Karpas-422 (cell line): ENCODE measurements at places on chromosomes 6 and 20. TPM values are rescaled to one million over a fixed set of nuclear protein-coding genes. Genes with fewer than 3 reads are reported as not detected.

GDAP1L1 gene
- total RNA-seq: 0.89 and 0.97 TPM in 2 replicates

ADGRF5 gene
- not detected in 2 replicates for total RNA-seq

PRL gene
- total RNA-seq: not detected in 2 replicates

SLC17A1 gene
- total RNA-seq: not detected in 2 replicates

MMP24 gene
- 0.36 and 0.60 TPM in 2 replicates for total RNA-seq

C6orf58 gene
- total RNA-seq: not detected in 2 replicates

DNA sequence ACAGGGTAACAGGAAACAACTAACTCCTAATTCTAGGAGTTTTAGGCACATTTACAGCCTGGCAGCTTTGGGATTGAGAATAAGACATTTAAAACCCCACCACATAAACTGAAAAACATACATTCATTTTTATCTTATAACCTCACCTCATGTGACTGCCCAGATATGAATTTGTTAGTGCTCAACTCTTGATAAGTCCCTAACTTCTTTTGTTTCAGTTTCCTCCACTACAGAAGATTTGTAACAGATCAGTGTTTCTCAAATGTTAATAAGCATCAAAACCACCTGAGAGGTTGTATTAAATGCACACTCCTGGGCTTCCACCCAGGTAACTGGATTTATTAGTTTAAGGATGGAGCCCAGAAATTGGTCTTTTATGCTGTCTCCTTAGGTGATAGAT, 190.1 kb upstream of the ARID1B start:
- DNase-seq: no peak

DNA sequence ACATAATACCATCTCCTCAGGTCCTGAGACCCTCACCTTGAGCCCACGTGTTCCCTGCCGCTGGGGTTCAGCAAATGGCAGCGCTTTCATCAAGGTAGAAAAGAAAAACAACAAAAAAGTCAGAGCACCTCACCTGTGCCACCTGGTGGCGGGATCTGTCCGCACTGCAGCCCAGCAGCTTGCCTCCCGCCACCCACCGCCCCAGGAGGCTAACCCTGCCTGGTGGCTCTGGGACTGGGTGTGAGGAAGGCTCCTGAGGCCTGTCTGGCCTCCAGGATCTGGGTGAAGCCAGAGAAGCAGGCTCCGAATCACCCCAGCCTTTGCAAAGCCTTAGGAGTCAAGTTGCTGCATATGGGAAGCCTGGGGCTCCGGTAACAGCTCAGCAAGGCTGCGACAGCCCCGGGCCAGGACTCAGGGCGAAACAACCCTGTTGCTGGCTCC, 270.8 kb downstream of the BMP7 start:
- DNase-seq: peak; percentile 78

DNA sequence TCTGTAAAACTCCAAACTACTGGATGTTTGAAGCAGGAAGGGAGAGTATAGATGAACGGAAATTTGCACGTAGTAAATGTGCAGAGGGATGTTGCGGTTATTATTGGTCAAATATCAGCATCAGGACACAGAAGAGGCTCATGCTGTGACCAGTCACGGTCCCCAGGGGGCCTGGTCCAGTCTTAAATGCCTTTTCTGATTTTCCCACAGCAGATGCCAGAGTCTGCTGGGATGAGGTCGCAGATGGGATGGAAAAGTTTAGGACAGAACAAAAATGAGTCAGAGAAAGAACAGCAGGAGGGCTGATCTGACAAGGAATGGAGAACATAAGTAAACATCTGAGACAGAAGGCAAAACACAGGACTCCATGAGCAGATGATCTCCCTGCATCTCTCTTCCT, 11.7 kb upstream of the SIRPG start:
- DNase-seq: no peak

DNA sequence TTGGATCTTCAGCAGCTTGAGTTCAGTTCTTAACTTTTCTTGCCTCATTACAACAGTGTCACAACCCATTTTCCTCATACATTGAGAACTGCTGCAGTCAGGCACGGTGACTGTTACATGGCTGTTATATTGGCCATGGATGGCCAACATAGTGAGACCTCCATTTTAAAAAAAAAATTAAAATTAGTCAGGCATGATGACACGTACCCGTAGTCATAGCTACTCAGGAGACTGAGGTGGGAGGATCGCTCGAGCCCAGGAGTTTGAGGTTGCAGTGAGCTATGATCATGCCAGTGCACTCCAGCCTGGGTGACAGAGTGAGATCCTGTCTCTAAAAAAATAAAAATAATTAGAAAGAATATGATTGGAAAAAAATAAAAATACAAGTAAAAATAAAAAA, 9.9 kb upstream of the MMP24 start:
- no peak for DNase-seq

- DNase-seq: no peak
Observed at GRCh38 chr20:53937339-53937741, 133.1 kb downstream of the BCAS1 start.

- no peak for DNase-seq
Observed at GRCh38 chr6:72525821-72526510, 95.9 kb upstream of the KCNQ5 start.

GRCh38 chr6:39420300-39421265, 98.1 kb upstream of the KCNK16 start:
- no peak for DNase-seq

DNA sequence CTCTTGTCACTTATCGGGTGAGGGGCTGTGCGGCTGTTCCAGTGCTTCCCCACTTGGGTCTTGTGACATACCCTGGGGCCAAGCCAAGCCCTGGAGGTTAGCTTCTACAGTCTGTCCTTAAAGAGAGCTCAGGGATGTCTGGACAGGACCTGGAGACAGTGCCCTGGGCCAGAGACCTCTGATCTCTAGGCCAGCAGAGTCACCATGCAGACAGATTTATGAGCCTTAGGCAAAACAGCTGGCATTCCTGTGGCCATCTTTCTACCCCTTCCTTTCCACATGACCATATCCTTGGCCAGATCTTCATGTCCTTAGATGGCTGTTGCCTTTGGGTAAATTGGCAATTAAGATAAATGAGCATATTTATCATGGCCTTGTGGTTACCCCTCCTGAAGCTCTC, 678.6 kb downstream of the MAFB start:
- no peak for DNase-seq

- no peak for DNase-seq
Observed at GRCh38 chr6:31767096-31767645, 4.7 kb downstream of the SAPCD1 start.

DNA sequence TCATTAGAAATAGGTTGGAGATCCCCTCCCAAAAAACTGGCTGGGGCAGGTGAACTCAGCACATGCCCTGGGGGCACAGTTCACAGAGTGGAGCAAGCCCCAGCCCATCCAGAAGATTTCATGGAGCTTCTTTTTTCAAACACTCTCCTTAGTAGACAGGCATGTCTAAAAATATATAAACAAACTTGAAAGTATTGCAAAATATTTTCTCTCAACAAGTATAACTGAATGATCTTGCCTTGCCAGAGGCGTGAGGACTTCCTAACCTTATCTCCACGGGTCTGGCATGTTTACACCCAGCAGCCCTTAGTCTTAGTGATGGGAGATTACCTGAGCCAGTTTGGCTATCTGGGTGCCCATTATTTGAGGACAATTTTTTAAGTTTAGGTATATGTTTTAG, 107.1 kb downstream of the QRSL1 start:
- no peak for DNase-seq

GRCh38 chr6:22133357-22133756, 163.5 kb downstream of the PRL start:
- no peak for DNase-seq

- no peak for DNase-seq
Observed at GRCh38 chr20:50226093-50226974, 35.7 kb downstream of the CEBPB start.

GRCh38 chr6:72519871-72520270, 102.0 kb upstream of the KCNQ5 start:
- no peak for DNase-seq

- DNase-seq: no peak
Observed at GRCh38 chr6:108350528-108350927, 55.7 kb downstream of the AFG1L start.

DNA sequence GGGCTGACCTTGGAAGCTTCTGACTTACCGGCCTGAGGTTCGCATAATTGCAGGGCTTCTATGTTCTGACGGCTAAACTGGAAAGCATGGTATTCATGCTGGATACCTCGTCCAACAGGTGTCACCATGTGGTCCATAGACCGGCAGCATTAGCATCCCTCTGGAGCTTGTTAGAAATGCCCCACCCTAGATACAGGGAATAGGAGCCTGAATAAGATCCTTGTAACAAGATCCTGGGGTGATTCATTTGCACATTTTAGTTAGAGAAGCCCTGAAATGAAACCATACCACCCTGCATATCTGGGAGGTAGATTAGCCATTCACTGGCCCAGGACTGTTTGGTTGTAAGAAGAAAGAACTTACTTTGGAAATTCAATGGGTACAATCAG, 77.7 kb downstream of the TMEM170B start:
- no peak for DNase-seq

GRCh38 chr6:147366290-147366689, 142.2 kb upstream of the SAMD5 start:
- DNase-seq: no peak

GRCh38 chr6:13566500-13566899, 7.9 kb upstream of the SIRT5 start:
- no peak for DNase-seq

DNA sequence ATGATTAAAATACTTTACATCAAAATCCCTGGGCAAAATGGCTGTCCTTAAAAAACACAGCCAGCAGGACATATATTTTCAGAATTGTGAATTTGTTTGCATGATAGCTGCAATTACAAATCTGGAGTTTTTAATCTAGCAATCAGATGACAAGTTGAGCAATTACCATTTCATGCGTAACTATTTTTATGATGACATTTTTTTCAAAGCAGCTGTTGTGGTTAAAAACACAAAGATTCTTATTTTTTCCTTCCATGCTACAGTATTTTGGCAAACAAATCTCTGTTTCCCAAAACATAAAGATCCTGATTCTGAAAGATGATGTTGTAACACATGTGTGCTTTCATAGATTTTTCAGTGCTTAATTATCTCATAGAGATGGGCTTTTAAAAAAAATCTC, 90.2 kb downstream of the PHACTR1 start:
- DNase-seq: no peak

DNA sequence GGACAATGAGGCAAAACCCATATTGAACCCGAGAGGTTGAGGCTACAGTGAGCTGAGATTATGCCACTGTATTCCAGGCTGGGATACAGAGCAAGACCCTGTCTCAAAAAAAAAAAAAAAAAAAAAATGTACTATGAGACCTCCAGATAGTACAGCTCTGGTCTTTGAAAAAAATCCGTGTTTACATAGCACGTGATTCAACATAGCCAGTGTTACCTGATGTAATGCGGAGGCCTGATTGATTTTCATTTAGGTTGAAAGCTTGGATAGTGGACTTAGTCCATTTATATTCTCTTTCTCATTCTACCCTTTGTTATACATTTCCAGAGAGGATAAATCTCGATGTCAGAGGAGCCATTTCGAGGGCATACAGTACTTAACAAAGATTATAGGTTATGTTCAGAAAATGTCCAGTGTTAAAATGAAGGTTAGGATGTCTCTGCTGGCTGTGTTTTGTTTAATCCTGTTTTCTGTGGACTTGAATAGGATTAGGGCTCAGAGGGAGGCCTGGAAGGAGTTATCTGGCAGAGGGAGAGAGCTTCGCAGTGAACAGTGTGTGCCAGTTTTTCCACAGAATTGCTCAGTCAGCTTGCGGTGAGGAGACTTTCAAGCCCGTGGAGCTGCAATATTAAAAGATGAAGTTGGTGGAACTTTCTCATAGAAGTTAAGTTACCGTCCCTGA, 33.9 kb upstream of the BCLAF1 start:
- no peak for DNase-seq

DNA sequence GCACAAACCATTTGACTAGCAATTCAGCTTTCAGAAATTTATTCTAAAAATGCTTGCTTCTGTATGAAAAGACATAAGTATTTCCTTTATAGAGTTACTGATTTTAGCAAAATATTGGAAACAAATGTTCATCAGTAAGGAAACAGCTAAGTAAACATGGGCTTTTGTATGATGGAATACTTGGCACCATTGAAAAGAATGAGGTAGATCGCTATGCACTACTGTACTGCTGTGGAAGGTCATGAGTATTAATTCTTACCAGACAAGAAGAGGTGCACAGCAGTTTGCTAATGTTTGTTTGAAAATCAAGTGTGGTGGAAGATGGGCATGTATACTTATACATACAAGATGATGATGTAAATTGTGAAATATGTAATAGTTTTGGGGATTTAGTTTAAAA, 73.0 kb downstream of the FARS2 start:
- no peak for DNase-seq

- DNase-seq: no peak
Observed at GRCh38 chr6:6331393-6331792, 10.9 kb upstream of the F13A1 start.

DNA sequence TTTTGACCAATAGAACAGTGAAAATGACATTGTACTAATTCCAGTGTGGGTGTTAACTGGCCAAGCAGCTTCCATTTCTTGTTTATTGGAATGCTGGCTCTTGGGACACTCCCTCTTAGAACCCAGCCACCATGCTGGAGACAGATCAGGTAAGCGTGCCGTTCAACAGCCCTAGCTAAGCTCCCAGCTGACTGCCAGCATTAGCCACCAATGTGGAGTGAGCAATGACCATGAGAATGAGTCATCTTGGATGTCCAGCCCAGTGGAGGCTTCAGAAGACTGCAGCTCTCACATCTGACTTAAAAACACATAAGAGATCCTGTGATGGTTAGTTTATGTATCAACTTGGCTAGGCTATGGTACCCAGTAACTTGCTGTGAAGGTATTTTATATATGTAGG, 3.0 kb upstream of the LINC00237 start:
- no peak for DNase-seq

DNA sequence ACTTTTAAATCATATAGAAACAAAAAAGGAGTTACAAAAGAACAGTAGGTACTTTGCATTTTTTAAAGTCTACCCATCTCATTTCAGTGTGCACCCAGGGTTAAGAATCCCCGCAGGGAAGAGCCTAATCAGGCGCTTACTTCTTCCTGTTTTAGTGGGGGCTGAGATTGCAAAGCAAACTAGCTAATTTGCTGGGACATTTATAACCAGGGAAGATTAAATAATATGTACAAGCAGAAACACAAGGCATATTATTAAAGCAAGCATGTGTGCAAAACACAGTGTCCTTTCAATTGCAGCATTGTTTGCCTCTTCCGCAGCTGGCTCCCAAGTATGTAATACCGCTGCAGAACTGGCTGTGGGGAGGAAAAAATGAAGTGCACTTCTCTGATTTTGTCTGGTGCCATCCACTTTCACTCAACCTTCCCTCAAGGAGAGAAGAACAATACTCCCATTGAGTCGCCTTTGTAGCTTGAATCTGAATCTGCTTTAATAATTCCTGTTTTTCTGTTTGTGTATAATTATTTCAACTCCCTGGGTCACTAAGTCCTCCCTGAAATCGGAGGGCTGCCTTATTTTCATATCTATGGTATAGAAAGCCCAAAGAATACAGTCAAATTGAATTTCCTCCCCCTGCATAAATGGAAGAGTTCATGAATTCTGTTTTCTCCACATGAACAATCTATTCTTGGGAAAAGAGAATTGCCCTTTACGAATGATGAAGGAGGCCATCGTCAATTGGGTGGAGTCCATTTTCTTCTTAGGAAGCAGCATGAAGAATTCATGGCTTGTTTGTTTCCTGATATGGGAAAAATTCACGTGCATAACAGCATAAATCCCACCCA, 23.3 kb upstream of the BCAS1 start:
- no peak for DNase-seq

GRCh38 chr20:32364554-32365208, 6.5 kb downstream of the ASXL1 start:
- no peak for DNase-seq

GRCh38 chr6:130677766-130678165, 149.4 kb upstream of the SMLR1 start:
- no peak for DNase-seq
